ENCODE measurements at places on chromosomes 13 and 19. TPM values are rescaled to one million over a fixed set of nuclear protein-coding genes. Genes with fewer than 3 reads are reported as not detected.
A peak's percentile ranks its signal among the peaks of the same experiment; 100 is the strongest.

Gene CAPN12
- total RNA-seq = 8.1 TPM

DNA sequence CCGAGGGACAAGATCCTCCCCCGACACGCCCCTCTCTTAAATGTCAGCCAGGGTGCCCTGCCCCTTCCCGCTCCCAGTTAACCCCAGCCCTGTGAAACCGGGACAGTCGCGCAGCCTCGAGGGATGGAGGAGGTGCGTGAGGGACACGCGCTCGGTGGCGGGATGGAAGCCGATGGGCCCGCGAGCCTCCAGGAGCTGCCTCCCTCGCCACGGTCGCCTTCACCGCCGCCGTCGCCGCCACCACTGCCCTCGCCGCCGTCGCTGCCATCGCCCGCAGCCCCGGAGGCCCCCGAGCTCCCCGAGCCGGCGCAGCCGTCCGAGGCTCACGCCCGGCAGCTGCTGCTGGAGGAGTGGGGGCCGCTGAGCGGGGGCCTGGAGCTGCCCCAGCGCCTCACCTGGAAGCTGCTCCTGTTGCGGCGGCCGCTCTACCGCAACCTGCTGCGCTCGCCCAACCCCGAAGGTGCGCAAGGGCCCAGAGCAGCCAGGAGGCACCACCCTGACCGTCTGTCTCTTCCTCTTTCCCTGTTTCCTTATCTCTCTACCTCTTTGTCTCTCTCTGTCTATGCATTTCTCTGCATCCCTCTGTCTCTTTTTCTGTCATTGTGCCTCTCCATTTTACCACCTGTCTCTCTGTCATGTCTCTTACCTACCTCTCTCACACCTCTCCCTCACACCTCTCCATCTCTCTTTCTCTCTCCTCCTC lies at the start of gene NCCRP1:
TSS of gene NCCRP1 (plus strand) at position 105 of the 703 bp plus-strand sequence. CDS start at position 124, 19 bp downstream.
- peak; percentile 72 for DNase-seq

DNA sequence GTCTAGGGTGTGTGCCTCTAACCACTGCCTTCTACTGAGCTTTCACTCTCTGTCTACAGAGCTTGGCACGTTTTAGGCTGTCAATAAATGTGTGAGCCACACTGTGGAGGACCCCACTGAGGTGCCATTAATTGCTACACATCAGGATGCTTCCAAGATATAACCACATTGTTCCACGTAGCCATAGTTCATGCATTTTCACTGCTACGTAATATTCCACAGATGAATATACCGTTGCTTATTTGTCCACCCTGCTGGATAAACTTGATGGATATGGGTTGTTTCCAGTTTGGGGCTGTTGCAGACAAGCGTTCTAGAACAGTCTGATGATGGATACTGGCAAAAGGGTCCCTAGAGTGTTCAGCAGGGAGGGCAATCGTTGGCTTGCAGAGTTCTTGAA lies 11.3 kb upstream of the NUMBL start:
- no peak for DNase-seq

Gene DENND1C
- total RNA-seq = 0.92 TPM

Gene ZNF554
- total RNA-seq = 3.5 TPM

GRCh38 chr13:104967836-104968630 lies 1567.4 kb downstream of the EFNB2 start:
- no peak for DNase-seq

GRCh38 chr19:30784850-30785457 lies 412.8 kb downstream of the ZNF536 start:
- peak; percentile 55 for DNase-seq

Gene RTBDN
- 0.86 TPM for total RNA-seq

Gene POSTN
- total RNA-seq = 0.46 TPM

DNA sequence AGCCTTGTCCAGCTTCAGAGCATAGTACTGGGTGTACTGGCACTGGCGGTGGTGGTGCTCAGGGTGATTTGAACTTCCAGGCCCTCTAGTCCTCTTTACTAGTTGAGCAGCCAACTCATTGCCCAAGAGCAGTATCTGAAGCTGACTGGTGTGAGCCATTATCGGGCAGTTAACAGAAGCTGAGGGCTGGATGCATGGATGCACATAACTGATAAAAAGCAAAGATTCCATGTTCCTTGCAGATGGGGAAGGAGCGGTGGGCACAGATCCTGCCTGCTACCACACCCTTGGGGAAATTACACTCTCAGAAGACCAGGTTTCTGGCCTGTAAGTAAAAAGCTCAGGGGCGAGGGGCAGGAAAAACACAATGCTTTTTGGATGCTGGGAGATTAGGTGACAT lies 499.4 kb upstream of the ARGLU1 start:
- DNase-seq = no peak

Gene KLF1
- total RNA-seq = not detected

GRCh38 chr19:29724102-29724641 lies 9.1 kb upstream of the C19orf12 start:
- DNase-seq = no peak

Gene ERICH4
- total RNA-seq = not detected

DNA sequence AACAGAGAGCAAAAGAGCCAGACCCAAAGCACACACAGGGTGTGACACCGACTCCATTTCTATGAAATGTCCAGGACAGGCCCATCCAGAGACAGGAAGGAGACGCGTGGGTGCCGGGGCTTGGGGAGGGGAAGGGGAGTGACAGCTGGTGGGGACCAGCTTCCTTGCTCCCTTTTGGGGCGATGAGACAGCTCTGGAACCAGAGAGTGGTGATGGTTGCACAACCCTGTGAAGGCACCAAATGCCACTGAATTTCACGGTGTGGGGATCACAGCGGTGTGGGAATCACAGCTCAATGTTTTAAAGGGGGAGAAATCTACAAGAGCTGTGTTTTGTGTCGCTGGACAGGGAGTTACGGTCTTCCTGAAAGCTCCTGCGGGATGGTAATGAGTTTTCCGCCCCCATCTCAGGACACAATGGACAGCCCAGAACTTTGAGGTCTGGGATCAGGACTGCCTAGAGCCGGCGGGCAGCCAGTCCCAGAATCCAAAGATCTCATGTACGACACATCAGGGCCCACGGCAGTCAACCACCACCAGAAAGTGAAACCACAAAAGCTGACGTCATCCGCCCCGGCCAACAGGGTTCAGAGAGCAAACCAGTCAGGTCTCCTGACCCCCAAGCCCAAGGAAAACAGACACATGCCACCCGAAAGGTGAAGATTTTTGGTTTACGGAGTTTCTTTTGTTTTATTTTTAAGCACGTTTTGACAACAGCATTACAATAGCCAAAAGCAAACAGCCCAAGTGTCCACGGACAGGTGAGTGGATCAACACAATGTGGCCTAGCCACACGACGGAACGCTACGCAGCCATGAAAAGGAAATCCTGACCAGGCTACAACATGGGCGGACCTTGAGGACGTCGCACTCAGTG lies 7.3 kb downstream of the SGTA start:
- DNase-seq = no peak

Gene ZNF792
- 2.5 TPM for total RNA-seq

GRCh38 chr13:98826146-98826545 lies 73.7 kb upstream of the SLC15A1 start:
- no peak for DNase-seq

DNA sequence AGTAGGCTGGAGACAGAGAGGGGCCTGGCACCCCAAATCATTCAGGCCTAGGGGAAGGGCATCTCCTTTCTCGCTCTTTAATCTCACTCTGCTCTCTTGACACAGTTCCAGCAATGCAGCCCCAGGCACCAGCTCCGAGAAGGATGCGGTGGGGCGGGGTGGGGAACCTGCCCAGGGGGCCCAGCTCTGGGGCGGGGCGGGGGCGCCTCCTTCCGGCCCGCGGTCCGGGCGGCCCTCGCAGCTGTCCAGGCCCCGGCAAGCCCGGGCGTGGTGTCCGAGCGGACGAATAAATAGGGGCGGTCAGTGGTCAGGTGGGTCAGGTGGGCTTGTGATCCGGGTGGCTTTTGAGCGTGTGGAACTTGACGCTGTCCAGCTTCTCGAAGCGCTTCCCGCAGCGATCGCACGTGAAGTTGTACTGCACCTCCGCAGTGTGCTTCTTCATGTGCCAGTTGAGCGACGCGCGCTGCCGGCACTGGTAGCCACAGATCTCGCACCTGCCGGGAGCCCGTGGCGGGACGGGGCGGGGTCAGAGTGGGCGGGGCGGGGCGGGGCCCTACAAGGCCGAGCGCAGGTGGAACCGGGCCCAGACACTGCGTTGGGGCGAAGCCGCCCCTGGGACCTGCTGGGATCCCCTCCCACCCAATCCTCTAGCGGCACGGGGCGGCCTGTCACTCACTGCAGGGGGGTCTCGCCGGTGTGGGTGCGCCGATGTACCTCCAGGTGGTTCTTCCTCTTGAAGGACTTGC lies 2.7 kb upstream of the ELAVL3 start:
- no peak for DNase-seq

Gene MAST1
- total RNA-seq = 0.79 TPM

DNA sequence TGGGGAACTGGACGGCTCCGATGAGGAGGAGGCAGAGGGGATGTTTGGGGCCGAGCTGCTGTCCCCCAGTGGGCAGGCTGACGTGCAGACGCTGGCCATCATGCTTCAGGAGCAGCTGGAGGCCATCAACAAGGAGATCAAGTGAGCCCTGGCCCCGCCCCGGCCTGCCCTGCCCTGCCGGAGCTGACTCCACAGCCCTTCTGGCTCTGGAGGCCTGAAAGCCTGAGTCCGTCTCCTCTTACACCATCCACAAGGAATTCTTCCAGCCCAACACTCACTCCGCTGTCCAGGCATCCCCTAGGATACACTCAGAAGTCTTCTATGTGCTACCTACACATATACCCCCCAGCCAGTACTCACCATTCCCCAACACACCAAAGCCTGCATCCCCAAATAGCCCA lies 17.4 kb downstream of the PPFIA3 start:
- DNase-seq = peak; percentile 69

DNA sequence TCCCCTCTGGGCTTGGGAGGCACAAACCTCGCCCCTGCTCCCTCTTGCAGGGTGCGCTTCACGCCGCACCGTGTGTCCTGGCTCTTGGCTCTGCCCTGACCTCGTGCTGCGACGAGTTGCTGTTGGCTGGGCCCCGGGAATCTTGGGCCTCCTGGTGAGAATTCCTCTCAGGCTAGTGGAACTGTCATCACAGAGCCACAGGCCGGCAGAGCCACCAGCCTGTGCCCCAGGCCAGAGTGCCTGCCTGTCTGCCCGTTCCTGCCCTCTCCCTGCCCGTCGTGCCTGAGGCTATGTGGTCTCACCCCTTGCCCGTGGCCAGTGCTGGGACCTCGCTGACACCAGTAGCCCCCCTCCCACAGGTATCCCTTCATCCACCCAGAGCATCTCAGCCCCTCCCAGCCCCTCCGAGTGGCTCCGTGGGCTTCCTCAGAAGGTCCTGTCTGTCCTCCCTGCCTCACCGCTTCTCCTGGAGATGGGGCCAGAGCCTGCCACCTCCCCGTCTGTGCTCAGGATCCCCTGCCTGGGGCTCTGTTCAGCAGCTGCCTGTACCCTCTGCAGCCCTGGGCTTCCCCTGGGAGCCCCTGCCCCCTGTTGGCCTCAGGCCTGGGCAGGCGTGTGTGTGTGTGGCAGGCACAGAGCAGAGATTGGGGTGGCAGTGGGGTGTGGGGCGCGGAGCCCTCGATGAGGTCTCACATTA lies 13.3 kb downstream of the NDUFB7 start:
- DNase-seq = peak; percentile 63

Gene PRKCSH
- 154 TPM for total RNA-seq

- DNase-seq = no peak
Measured at GRCh38 chr19:13255041-13255718, 105.0 kb downstream of the IER2 start.

Gene SPRED3
- 0.41 TPM for total RNA-seq

Gene UBE2L5
- total RNA-seq = not detected

DNA sequence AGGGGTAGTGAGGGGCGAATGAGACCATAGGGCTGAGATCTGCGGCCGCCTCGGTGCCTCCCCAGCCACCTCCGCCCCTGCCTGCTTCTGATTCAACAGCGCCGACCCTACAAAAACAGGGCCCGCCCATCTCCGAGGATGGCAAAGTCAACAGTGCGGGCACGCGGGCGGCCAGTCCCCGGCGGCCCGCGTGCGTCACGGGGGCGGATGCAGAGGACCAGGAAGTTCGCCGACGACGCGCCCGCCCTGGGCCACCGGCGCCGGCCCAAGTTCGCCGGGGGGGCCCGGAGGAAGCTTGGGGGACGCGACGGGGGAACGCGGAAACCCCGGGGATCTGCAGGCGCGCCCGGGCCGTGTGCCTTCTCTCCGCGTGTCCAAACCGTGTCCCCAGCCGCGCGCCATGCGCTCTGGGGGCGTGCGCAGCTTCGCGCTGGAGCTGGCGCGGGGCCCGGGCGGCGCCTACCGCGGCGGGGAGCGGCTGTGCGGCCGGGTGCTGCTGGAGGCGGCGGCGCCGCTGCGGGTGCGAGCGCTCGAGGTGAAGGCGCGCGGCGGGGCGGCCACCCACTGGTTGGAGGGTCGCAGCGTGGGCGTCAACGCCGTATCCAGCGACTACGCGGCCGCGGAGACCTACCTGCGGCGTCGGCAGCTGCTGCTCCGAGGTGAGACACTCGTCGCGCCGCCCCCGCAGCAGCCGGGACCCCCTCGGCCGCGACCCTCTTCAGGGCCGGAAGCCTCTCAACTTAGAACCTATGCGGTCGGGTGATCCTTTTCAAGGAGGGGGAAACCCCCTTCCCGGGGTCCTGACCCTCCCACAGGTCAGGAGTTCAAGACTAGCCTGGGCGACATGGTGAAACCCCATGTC lies 6.8 kb upstream of the ARRDC2 start:
- peak; percentile 89 for DNase-seq

Gene KLHL26
- total RNA-seq = 5.3 TPM

- DNase-seq = no peak
Measured at GRCh38 chr19:3830621-3831589, 37.9 kb downstream of the ZFR2 start.

Gene ADAMTS10
- total RNA-seq = 18.6 TPM

DNA sequence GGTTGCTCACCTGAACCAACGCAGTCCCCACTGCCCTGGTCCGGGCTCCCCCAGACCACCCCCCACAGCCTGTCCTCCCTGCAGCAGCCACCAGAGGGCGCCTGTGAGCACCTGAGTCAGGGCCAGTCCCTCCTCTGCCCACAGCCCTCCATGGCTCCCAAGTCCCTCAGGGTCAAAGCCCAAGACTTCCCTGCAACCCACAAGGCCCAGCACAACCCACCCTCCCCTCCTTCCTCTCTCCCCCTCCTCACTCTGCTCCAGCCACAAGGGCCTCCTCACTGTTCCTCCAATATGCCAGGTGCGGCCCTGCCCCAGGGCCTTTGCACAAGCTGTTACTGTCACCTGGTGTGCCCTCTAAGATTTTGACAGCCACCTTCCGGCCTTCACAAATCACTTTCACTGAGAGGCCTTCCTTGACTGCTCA lies 10.9 kb downstream of the GNA15 start:
- no peak for DNase-seq

GRCh38 chr13:46314587-46314986 lies 72.5 kb downstream of the RUBCNL start:
- DNase-seq = no peak

Gene TJP3
- total RNA-seq = 15.4 TPM

GRCh38 chr19:9306443-9306842 lies 3.2 kb downstream of the ZNF699 start:
- no peak for DNase-seq

GRCh38 chr19:50512999-50513745 lies 541 bp downstream of the ASPDH start:
- no peak for DNase-seq

Gene CLC
- 0.47 TPM for total RNA-seq

Gene CCDC169
- total RNA-seq = 0.09 TPM

GRCh38 chr13:73981595-73981994 lies 152.6 kb downstream of the KLF12 start:
- no peak for DNase-seq

GRCh38 chr13:30339738-30340330 lies 32.5 kb upstream of the KATNAL1 start:
- no peak for DNase-seq

Gene XPO4
- 5.7 TPM for total RNA-seq
